ENCODE measurements at places on chromosomes 5 and 9.

DNA sequence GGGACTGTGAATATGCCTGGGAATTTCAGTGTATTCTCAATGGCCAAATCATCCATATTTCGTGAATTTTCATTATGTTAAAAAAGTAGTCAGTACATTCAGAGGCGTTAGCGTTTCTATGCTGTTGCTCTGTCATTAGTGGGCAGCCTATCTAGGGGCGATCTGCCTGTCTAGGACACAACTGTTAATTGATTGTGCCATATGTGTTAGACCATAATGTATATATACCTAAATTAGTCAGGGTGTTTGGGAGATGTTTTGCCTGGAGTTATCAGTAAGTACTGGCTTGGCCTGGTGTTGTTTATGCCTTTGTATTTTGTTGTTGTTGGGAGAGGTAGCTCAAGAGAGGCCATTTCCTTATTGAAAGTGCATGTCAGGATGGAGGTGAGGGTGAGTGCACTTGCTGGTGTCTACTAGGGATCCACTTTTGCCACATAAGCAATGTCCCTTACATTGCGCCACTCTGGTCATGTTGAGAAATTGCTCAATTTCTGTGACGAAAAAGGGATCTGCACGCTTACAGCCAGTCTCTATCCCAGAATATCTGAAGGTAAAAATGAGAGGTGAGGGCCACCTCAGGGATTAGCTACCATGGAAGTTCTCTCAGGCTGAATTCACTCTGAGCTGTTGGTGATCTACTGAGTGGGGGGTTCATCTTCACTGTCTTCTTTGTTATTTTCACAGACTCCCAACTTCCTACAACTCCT, 123.3 kb downstream of the ST8SIA4 start:
- no peak for DNase-seq

DNA sequence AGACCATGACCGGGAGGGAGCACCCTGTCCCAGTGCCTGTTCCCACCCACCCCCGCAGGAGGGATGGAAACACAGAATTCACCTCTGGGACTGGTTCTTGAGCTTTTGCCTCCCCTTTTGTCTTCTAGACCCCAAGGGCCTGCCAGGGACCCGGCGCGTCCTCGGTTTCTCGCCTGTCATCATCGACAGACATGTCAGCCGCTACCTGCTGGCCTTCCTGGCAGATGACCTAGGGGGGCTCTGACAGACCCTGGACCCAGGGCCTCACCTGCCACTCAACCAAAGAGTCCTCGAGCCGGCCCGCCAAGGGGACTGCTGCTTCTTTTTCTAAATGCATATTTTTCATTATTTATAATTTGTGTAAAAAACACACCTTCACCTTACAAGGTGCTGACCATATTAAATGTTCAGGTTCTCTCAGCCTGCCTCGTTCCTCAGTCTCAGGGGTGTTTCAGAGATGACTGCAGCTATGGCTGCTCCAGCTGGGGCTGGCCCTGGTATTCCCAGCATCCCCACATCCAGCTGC, 16.9 kb downstream of the CARD19 start:
- DNase-seq, result no peak

DNA sequence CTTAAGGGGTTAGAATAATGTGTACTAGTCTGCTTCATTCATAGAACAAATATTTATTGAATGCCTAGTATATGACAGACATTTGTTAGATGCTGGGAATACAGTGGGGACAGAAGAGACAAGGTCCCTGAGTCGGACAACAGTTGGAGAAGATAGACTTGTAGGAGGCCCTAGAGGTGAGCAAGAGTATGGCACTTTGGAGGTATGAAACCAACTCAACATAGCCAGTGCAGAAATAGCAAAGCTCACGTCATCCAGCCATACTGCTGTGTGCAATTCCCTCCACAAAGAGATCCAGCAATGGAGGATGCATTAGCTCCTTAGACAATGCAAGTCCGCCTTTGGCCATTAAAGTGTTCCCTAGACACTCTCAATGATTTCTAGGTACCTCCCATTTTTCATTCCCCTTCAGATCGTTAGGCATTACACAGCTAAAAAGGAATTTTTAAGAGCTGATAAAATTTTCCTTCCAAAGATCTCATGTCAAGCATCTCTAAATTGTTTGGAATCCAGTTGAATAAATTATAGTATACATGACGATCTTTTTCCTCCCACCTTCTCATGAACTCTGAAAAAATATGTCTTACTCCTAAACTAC, 1949.6 kb upstream of the WWC1 start:
- DNase-seq, result no peak

- no peak for DNase-seq
Measured at GRCh38 chr5:11814373-11814772, 89.9 kb downstream of the CTNND2 start.

DNA sequence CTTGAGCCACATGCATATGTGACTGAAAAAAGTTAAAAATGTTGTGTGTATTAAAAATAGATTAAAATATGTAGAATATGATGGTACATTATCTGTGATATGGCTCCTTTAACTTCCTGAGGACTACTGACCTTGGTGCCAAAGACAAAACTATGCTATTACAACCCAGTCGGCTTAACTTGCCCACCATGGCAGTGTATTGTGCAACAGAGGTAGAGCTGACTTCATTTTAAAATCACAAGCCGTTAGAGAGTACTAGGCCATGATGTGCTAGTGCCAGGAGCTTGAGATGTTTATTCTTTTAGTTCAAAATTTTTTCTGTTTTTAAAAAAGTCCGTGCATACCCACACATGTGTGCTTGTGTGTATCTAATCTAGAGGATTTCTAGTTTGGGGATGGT, 46.3 kb downstream of the NAA35 start:
- DNase-seq, result no peak

- DNase-seq, result no peak
Measured at GRCh38 chr5:882253-883183, 10.1 kb downstream of the BRD9 start.

- DNase-seq, result no peak
Measured at GRCh38 chr5:29930316-29930715, 1263.2 kb upstream of the CDH6 start.

- no peak for DNase-seq
Measured at GRCh38 chr5:149099920-149100319, 37.1 kb upstream of the SH3TC2 start.

- DNase-seq, result no peak
Measured at GRCh38 chr5:10332301-10332700, 21.2 kb upstream of the MARCHF6 start.

GRCh38 chr5:154038261-154038706, 426 bp downstream of the FAM114A2 start:
- no peak for DNase-seq

GRCh38 chr5:93307557-93307956, 273.5 kb downstream of the NR2F1-AS1 start:
- no peak for DNase-seq

- no peak for DNase-seq
Measured at GRCh38 chr9:9212963-9213362, 1399.8 kb downstream of the PTPRD start.

- DNase-seq, result no peak
Measured at GRCh38 chr9:108786322-108786721, 69.5 kb downstream of the ACTL7B start.

GRCh38 chr9:82987370-82988189, 75.4 kb downstream of the RASEF start:
- DNase-seq, result no peak

DNA sequence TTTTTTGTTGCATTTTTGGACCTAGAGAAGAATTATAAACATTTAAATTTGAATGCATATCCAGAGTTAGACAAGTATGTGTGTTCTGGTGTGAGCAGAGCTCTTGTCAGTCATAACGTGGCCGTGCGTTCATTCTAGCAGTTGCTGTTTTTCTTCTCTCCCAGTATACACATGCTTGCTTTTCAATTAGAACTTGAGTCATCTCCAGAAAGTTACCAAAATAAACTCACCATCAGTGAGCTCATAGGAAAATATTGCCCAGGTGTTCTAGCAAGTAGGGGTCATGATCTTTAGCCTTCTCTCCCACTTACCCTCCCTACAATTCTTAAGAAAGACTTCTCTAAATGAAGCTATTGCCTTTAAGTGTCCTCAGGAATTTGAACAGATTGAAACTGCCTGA, 247.5 kb upstream of the TUT7 start:
- no peak for DNase-seq

- DNase-seq, result no peak
Measured at GRCh38 chr9:110290001-110290400, 33.7 kb upstream of the TXN start.

Data from Panc1 (cell line).